ENCODE measurements at places on chromosomes 5 and 9.

DNA sequence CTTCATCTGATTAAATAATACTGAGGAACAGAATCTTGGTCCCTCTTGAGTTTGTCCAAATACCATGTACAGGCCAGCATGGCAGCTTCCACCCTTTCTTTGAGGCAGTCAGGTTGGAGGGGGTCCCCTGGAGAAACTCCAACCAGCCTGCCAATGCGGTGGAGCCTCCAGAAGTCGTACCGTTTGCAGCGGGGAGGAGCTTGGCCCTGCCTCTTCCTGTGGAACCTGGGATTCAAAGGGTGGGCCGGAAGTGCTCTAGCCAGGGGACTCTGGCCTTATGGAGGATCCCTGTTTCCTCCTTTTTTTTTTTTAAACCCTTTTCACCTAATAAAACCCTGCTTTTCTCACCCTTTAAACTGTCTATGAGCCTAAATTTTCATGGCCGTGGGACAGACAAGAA lies 216.3 kb upstream of the ZNF608 start:
- DNase-seq: no peak

- no peak for DNase-seq
These were observed 130.2 kb downstream of the PCSK5 start for GRCh38 chr9:76020652-76021051.

DNA sequence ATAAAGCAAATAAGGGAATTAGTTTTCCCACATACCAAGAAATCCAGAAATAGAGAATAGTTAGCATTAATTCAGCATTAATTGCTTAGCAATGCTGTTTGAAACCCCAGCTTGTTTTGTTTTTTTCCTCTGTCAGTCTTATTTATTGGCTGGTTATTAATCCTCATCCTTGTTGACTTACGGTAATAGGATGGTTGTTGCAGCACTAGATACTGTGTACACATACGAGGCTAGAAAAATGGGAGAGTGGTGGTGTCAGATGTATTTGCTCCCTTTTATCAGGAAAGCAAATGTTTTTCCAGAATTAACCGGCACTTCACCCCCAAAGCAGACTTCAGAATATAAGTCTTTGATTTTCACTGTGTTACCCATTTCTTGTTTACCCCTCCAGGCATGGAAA lies 60.4 kb downstream of the ERBIN start:
- DNase-seq: no peak

DNA sequence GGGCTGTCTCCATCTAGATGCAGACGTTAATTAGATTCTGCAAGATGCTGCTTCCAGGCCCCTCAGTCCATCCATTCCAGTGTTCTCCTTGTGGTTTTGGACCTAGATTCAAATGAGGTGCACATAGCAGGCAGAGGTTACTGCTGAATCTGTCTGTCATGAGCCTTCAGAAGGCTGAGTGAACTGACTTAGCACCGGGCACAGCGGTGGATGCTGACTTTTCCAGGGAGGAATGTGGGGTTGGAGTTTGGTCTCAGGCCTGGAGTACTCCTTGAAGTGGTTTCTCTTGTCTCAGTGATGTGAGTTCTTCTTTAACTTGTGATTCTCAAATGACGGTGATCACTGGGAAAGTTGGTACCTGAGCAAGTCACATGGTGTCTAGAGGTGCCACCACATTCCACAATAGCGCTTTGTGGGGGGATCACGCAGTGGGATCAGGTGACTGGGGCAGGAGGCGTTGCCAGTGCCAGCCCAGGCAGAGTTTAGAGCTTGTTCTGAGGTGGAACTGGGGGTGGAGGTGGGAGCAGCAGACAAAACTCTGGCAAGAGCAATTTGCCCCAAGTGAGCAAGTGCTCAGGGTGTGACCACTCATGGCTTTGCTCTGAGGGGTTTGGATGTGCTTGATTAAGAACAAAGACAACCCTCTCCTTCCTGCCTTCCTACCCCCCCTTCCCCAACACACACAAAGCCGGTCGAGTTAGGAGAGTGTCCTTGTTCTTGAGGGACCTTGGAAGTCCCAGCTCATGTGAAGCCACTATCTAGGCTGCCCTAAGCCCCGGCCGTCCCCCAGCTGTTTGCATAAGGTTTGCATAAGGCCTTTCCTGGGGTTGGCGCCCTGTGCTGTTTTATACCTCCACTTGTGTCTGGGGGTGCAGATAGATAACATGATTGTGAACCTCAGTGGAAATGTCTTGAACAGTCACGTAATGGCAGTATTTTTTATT lies 25.1 kb downstream of the JADE2 start:
- DNase-seq: no peak

DNA sequence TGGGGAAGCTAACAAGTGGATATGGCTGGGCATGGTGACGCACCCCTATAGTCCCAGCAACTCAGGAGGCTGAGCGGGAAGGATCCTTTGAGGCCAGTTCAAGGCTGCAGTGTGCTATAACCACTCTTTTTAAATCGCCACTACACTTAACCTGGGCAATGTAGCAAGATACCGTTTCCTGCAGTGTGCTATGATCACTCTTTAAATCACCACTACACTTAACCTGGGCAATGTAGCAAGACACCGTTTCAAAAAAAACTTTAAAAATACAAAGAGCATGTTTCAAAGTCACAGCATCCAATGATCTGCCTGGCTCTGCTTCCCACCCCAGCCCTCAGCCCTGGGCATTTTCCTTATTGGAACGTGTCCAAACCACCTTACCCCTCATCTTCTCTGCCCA lies 14.5 kb downstream of the GRHPR start:
- no peak for DNase-seq

GRCh38 chr5:97752871-97753270 lies 569.8 kb upstream of the RIOK2 start:
- DNase-seq: no peak

DNA sequence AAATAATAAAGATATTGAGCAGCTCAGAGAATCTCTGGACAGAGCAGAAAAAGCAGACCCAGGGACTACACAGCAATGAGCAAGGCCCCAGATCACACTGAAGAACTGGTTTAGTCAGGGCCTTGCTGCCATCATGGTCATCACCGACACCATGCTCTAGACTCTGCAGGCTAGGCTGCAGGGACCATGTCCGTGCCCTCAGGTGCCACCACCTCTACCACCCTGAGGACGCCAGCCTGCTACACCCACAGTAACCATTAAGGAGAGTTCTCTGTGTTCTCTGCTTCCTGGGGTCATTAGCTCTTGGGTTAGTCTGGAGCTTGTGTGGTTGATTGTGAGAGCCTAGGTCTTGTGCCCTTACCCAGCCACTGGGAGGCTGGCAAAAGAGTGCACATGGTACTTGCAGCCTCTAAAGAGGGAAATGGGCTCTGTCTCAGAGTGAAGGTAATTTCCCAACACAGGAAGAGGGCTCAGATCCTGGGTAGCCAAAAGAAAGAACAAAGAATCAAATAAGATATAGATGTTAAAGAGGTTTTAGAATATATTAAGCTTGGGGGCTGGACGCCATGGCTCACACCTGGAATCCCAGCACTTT lies 31.9 kb upstream of the JADE2 start:
- no peak for DNase-seq

DNA sequence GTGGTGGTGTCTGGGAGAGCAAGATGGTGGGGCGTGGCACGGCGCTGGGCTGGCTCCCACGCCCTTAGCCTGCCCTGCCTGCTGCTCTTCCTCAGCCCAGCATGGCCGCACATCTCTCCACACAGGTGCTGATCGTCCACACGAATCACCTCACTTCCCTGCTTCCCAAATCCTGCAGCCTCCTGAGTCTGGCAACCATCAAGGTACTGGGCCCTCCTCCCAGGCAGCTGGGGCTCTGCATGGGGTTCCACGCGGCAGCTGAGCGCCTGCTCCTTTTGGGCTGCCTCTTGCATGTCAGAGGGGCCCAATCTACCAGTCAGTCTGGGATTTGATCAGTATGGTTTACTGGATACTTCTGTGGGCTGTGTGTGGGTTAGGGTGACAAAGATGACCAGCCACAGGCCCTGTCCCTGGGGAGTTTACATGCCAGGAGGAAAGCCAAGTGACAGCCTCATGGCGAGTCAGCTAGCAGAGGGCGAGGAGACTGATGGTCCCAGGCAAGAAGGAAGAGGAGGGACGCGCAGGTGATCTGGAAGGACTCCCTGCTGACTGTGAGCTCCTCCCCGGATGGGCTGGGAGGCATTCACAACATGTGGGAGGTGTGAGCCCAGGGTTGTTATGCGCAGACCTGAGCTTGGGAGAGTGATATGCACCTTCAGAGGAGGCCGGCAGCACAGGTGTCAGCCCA lies 6.0 kb downstream of the LRSAM1 start:
- DNase-seq: no peak

DNA sequence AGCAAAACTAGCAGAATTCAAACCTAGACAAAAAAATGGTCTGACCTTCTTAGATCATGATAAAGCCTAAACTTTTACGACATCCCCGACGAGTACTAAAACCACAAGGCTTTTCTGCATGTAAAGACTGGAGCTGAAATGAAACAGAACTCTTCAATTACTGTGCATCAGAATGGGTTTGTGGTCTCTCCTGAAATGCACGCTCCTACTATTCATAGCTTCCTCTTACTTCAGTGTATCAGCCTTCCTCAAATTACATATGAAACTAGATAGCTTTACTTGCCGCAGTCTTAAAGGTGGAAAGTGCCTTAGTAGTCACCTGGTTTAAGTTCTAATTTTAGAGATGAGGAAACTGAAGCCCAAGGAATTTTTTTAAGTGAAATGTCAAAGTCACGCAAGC lies 24.6 kb upstream of the MED10 start:
- DNase-seq: no peak

GRCh38 chr5:147927901-147928300 lies 21.6 kb upstream of the C5orf46 start:
- DNase-seq: no peak

DNA sequence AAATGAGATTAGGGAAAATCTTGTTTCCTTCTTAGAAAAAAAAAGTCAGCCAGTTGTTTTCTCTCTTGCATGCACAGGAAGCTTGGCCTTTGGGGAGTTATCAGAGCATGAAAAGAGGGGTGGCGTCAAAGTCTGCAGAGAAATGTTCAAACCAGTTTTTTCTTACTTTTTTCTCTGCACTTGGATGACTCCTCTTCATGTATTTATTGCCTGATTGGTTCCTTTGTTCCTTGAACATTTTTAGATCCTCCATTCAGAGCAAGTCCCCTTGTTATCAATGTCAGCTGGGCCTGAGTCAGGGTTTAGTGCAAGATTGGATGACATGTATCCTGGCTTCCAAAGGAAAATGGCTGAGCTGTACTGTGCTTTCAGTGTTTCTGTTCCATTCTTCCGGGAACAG lies 392.6 kb upstream of the BRINP1 start:
- no peak for DNase-seq

DNA sequence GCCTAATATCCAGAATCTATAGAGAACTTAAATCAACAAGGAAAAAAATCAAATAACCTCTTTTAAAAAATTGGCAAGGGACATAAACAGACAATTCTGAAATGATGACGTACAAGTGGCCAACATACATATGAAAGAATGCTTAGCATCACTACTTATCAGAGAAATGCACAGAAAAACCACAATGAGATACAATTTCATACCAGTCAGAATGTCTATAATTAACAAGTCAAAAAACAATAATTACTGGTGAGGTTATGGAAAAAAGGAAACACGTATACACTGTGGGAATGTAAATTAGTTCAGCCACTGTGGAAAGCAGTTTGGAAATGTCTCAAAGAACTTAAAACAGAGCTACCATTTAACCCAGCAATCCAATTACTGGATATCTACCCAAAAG lies 1192.0 kb downstream of the CDH12 start:
- no peak for DNase-seq

DNA sequence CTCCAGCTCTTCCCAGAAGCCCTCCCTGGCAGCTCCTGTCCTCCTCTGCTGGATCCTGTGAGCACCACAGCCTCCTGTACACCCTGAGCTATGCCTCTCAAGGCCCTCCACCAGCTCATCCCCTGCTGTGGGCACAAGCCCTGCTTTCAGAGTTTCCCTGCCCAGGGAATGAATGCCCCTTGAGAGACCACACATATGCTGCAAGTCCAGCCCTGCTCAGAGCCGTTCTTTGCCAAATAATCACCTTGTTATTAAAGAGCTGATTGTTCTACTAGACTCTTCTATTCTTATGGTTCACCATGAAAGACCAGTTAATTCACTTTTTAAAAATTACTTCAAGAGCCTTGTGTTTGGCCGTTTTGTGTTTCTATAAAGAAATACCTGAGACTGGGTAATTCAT lies 121.5 kb downstream of the MVB12B start:
- no peak for DNase-seq

DNA sequence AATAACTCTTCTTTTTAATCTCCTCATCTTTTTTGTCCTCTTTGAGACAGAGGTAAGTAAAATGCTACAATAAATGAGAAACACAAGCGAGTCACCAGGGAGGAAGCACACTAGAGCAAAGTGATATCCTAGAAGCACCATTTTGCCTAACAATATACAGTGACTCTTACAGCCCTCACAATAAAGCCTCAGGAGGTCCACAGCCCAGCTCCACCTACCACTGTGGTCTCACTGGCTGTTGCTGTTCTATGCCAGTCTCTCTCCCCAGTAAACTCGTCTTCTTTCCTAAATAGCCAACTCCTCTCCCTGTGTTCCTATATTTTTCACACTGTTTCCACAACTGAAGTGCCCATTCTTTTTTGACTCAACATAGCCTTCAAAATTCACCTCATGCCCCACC lies 44.3 kb downstream of the TNFSF15 start:
- DNase-seq: no peak

DNA sequence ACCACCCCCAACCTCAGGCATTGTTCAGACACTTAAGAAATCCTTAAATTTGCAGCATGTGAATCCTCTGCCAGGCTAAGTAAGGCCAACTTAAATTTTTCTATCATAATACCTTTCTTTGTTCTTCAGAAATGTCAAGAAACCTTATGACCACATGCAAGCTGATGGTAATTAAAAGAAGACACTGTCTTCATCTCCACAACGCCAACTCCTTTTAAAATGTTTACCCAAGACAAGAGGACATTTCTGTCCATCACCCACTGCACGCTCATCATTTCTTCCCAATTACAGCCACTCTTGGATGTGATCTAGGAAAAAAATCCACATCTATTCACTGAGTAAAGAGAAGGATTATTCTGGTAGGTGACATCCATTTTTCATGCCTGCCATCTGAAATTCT lies 6.1 kb upstream of the IFNK start:
- no peak for DNase-seq

DNA sequence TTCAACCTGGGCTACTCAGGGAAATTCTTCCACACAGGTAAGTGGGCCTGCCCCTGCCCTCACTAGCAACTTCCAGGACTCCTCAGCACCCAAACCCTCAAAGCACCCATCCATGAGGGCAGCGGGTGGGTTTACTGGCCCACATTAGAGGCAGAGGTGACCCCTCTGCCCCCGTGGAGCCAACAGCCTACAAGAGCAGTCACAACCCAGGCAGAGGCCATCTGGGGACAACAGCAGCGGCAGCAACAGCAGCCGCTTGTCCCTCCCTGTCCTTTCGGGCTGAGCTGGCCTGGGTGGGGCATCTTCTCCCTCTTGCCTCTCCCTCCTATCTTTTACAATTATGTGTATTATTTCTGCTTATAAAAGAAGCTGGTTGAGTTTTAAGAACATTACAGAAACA lies 25.1 kb downstream of the NDST1 start:
- no peak for DNase-seq

Measured in C1 segment of cervical spinal cord (tissue), 14 donors.